Activated T-cell treated with anti-CD3 and anti-CD28 coated beads for 1 hour (primary cell): ENCODE measurements at places on chromosomes 1 and 21.

DNA sequence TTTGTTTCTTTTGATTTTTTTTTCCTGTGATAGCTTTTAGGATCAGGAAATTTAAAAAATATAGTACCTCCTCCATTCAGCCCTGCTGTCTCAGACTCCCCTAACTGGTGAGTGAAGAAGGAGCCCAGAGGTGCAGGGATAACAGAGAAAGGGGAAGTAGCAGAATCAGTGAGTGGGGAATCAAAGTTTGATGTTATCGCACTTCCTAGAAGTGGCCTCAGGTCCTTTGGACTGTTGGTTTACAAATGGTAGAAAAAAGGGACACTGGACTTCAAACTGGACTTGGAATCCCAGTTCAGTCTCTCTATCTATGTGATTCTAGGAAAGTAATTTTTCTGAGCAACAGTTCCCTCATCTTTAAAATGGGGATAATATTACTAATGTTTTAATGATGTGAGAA lies 99.5 kb downstream of the FGGY start:
- DNase-seq, result no peak

- DNase-seq, result no peak
These were observed 3.5 kb downstream of the A3GALT2 start for GRCh38 chr1:33317354-33317753.

DNA sequence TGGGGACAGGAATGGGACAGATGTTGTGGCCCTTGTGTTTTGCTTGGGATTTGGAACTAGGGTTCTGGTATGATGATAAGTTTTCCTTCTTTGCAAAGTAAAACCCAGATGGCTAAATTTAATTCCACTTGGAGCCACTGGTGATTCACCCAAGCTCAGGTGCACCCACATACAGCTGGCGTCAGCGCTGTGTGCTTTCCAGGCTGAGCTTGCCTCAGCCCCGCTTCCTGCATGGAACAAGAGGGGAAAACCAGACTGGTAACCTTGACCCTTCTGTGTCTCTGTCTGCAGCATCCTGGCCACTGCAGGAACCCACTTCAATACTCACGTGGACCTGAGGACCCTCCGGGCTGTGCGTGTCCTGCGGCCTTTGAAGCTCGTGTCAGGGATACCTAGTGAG lies 94.2 kb downstream of the CACNA1E start:
- no peak for DNase-seq

DNA sequence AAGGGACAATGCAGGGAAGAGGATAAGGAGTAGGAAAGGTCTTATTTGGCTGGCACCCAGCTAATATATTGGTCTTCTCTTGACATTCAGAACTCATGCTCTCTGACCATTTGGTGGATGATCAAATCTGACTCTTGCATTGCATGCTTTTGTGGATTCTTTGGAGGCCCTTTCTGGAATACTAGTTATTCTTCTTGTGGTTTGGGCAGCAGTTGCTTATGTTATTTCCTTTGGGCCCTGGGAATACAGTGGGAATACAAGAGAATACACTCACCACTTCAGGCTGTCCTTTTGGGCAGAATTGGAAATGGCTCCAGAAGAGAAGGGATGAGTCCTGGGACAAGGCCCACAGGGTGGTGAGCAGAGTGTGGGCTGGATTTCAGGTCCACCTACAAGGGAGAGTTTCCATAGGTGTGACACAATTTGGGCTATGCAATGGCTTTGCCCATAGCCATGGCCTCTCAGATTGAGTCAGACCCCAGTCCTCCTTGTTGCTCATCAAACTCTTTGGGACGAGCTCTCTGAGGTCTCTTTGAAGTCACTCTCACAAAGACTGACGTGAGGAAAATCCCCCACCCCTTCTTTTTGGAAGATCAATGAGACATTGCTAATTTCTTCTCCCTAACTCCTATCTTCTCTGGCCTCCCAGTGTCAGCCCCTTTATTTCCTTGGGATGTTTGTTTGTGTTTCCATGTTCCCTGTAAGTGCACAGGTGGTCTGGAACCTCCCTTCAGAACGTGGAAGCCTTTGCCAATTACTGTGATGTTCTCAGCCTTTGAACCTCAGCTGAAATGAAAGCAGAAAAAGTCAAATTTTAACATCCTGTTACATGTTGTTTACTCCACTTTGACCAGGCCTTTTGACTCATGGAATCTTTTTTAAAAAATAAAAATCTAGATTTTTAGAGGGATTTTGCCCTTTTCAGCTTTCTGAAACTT lies 19.4 kb downstream of the HSD11B1 start:
- no peak for DNase-seq

DNA sequence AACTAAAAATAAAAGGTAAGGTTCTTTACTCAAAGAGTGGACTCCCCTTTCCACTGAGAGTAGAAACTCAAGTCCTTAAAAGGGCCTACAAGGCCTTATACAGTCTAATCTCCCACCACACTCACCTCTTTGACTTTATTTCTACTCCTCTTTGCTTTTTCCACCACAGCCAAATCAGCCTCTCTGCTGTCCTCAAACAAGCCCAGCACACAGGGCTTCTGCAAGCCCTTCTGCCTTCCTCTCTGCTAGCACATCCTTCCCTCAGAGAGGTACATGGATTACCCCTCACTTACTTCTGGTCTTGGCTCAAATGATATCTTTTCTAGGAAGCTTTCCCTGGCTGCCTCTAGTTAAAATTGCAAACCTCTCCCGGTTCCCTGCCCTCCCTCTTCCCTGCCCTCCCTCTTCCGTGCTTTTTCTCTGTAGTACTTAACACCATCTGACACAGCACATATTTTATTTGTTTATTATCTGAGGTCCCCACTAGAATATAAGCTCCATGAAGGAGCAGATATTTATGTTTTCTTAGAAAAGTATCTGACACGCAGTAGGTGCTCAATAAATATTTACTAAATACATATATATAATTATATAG lies 1.7 kb downstream of the LYST start:
- no peak for DNase-seq

- DNase-seq, result no peak
These were observed 44.8 kb upstream of the POU2F1 start for GRCh38 chr1:167175901-167176300.

DNA sequence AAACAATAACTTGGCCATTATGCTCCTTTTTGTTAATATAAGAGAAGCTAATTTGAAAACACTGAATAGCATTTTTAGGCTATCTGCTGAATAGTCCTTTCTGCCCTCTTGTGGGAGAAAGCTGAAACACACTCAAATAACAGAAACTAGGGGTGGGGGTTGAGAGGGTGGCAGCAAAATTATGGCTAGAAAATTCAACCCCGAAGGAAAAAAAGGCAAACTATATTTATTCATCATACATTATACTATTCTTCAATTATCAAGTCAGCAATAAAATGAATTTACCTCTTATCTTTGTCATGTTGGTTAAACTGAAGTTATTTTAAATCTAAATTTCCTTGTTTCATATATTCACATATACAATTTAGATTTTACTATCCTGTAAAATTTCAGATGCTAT lies 255.9 kb downstream of the FAF1 start:
- no peak for DNase-seq

- DNase-seq, result no peak
These were observed 71.0 kb downstream of the FOXD2 start for GRCh38 chr1:47508702-47509431.

GRCh38 chr1:59815892-59816291 lies 1.1 kb downstream of the HOOK1 start:
- no peak for DNase-seq

DNA sequence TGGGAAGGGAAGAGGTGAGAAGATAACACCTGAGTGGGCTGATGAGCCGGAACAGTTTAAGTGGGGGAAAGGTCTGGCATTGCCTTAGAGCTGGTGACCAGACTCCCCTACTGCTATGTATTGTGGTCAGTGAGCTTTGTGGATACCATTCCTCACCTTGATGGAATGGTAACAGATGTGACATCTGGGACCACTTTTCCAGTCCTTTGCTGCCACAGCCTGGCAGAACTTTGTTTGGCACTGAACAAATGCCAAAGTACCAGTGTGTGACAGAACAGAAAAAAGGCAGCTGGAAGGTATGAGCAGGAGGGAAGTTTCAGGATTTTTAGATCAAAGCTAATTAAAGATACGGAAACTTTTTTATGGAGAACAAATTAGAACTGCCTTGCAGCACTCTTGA lies 6.2 kb downstream of the MED8 start:
- no peak for DNase-seq

DNA sequence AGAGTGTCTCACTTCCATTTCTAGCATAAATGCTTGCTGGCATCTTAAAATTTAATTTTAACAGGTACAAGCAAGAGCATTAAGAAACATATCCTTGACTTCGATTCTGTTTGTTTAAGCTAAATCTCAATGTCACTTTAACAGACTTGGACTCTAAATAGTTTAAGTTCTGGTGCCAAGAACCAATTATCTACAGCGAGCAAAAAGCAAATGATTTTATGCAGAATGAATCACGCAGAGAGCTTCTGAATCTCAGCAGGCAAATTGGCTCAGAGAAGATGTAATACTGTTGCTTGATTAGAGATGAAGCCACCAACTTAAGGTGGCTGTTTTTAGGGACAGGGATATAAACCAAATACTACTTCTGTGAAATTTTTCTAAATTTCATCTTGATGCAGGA lies 117.0 kb upstream of the PLD5 start:
- DNase-seq, result no peak

GRCh38 chr1:18109058-18109755 lies 1.6 kb downstream of the IGSF21 start:
- DNase-seq, result no peak

DNA sequence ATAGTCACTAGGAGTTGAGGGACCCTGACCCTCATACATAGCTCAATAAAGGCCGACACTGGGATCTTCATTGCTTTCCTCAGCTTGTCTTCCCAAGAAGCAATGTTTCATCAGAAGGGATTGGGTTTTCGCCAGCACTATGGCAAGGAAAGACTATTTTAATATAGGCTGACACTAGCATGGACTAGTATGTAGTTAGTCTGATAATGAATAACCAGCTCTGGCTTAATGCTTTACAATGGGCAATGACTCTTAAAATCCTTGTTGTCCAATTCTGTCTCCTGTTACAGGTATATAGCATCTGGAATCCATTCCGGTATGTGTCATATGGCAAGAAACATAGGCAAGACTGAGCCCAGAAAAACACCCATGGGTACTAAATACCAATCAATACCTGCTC lies 15.3 kb upstream of the SYT2 start:
- no peak for DNase-seq

GRCh38 chr1:63063367-63063766 lies 259.0 kb upstream of the FOXD3 start:
- DNase-seq, result no peak

DNA sequence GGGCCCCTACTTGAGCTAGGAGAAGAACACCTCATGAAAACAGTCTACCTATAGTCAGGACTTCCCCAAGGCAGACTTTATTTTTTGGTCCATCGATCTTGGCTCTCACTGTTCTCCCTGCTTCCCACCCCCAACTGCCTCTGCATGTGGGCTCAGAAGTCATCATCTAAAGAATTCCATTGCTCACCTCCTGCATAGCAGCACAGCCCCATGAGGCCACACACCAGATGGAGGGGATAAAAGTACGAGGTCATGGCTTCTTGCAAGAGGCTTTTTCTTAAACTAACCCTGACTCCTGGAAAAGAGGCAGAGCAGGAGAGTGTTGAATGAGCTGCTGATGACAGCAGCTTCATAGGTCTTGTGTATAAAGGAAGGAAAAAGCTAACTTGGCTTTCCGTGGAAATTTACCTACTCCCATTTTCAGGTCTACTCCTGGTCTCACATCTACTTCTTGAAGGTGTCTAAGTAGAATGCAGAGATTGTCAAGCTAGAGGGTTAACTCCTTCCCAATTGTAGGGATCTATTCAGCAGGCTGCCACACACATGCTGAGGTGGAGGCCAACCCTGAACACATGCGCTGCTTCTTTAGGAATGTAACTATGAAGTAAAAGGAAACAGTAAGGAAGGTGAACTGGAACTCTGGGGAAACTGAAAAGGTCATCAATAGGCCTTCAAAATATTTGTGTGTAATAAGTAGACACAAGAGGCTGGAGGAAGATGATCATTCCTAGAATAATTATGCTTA lies 18.7 kb downstream of the WNT2B start:
- no peak for DNase-seq

DNA sequence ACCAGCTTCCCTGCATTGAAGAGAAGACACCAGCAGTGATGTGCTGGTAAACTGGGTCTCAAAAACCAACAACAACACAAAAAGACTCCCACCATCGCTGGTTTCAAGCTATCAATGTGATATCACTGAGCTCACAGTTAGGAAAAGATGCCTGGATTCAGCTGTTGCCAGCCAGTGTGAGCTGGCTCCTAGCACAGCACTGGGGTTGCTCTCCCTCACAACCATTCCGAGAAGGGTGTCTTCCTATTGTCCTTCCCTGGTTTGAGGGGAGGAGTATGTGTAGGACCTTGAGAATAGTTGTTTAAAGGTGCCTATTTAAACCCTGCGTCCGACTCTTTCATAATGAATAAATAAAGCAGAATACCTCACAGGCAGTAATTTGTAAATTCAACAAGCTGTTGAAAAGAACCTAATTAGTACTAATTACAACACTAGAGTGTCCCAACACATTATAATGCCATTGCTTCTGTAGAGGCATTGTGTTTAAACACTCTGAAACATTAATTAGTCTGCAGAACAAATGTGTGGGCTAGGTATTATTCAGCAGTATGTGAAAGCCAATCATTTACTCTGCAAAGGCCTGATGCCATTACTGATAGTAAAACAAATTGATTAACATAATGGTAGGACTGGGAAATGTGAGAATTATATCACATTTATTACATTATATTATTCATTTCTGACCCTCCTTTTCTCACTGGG lies 17.2 kb downstream of the NIBAN1 start:
- no peak for DNase-seq
